Hepatocyte (in vitro differentiated cells): ENCODE measurements at places on chromosomes 7 and 10. TPM values are rescaled to one million over a fixed set of nuclear protein-coding genes. Genes with fewer than 3 reads are reported as not detected.
A peak's percentile ranks its signal among the peaks of the same experiment; 100 is the strongest.

GRCh38 chr7:29139191-29139590 lies 7.1 kb downstream of the CPVL start:
- DNase-seq: no peak

GRCh38 chr7:1238450-1238882 lies 5.8 kb downstream of the UNCX start:
- no peak for DNase-seq

DNA sequence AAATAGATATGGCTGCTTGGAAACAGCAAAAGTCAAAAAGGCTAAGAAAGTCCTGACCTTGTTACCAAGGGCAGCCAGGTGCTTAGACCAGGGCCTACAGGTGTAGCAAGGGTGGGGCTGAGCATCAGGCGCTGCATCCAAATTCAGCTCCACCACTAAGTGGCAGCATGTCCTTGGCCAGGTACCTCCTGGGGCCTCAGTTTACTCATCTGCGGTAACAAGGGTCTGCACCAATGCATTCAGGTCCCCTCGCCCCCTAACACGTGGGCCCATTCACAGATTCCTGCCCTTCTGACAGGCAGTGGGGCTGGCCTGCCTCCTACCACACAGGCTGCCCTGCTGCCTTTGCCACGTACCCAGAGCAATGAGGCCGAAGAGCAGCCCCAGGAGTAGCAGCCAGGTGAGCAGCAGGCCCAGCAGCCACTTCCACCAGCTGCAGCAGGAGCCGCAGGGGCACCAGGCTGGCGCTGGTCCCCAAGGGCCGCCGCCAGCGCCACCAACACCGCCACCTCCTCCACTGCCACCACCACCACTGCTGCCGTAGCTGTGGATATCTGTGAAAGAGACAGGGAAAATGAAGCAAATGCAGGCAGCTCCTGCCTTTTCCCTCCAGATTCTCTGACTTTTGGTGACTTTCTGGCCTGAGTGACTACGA lies 28.9 kb downstream of the COL17A1 start:
- DNase-seq: no peak

DNA sequence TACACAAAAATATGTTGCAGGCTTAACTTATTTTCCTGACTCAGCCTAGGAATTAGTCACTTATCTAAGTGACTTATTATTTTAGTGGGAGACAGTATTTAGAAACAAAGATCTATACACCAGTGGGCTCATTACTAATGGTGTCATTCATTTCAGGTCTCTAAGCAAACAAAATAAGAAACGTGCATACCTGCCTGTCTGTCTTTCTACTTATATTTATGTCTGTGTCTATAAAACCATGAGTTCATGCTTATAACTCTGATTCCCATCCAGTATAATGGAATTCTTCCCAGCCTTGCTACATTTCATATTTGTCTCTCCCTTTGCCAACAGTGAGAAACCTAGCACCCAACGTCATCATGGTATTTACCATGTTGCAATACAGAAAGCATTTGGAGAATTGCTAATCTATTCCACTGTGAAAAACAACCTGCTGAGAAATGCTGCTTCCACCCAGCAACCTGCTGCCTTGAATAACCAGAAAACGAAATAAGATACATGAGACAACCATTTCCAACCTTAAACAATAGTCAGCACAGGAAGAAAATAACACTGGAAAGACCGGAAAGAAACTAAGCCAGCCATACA lies 501.0 kb downstream of the GLRX3 start:
- DNase-seq: no peak

- no peak for DNase-seq
Observed at GRCh38 chr10:86031-86430, 36.9 kb upstream of the TUBB8 start.

DNA sequence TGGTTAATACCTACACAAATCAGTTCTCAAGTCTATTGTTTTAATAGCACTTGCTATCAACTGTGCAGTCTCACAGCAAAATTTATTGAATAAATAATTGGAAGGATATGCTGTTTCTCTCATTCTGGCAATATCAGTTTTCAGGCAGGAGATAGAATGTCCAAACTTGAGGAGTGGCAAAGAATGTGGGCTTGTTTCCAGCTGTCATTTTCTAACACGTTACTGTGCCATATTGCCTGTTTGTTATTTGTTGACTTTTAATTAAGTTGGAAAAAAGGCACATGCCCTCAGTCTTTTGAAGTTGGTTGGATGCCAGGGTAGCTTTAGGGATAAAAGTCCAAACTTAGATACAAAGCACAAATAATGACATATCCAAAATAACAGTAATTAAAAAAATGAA lies 52.2 kb downstream of the MAGI2 start:
- no peak for DNase-seq

DNA sequence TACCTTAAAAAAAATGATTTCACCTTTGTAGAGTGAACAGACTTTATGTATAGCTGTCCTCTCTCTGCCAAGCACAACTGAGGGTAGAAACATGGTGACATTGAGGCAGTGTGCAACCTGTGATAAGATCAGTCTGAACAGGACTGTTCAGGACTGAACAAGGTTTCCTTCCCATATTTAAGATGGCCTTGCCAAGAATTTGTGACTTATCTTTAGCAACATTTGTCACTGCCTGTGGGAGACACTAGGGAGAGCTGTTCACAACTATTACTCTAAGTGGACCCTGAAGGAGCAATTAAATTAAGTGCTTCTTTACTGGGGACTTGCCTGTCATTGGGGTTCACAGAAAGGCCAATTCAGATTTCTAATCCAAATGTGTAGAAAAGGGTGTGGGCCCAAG lies 6.7 kb downstream of the OR13A1 start:
- DNase-seq: peak; percentile 8

- DNase-seq: no peak
Observed at GRCh38 chr10:77965294-77965693, 38.7 kb upstream of the DLG5 start.

DNA sequence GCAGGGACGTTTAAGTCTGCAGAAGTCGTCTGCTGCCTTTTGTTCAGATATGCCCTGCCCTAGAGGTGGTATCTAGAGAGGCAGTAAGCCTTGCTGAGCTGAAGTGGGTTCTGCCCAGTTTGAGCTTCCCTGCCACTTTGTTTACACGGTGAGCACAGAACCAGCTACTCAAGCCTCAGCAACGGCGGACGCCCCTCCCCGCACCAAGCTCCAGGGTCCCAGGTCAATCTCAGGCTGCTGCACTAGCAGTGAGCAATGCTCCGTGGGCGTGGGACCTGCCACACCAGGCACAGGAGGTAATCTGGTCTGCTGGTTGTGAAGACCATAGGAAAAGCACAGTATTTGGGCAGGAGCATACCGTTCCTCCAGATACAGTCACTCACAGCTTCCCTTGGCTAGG lies 148.1 kb upstream of the LAMB4 start:
- DNase-seq: no peak

DNA sequence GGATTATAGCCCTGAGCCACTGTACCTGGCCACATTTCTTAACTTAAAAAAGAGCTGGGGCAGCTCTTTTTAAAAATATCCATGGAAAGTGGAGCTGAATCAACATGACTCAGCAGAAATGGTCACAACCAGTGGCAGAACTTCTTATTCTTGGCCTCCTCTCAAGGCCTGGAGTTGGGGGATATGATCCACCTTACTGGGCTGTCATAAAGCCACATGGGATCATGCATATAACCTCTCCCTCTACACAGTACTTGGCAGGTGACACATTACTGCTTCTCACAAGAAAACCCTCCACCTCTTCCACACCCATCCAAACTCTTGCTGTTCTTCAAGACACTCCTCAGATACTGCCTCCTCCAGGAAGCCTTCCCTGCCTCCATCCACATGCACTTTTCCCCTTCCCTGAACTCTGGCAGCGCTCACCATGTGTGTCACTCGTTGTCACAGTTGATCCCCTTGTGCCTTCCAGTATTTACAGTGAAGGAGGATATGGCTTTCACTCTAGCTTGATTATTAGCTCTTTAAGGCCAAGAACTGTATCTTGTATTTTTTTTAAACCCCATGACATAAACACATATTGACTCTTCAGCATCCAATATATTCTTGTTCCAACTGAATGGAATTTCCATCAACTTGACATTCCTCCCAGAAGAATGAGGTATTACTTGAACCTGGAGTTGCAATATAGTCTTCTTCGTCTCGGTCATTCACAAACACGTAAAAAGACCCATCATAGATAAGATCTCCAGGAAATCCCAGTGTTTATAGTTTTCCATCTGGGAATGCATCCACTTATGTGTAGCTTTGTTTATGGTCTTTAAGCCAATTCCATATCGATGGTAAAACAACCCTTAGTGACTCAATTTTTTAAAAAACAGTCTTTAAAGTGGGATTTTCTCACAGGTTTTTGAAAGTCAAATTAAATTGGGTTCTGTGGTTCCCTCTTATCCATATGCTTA lies 85.5 kb downstream of the TBXAS1 start:
- DNase-seq: no peak

DNA sequence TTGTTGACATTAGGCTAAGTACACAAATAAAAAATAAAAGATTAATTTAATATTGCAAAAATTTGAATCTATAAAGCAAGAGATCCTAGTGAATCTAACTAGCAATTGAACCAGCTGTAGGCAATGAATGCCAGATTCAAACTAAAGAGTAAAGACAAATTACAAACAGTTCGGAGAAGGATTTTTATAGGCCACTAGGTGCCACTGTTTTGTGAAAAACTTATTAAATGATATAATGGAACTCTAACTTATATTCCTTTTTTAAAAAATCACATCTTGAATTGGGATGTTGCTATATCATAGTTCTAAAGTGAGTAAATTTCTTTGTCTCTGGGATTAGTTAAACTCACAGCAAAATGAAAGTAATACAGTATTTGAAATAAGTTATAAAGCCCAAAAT lies 39.1 kb upstream of the GNAI1 start:
- no peak for DNase-seq

DNA sequence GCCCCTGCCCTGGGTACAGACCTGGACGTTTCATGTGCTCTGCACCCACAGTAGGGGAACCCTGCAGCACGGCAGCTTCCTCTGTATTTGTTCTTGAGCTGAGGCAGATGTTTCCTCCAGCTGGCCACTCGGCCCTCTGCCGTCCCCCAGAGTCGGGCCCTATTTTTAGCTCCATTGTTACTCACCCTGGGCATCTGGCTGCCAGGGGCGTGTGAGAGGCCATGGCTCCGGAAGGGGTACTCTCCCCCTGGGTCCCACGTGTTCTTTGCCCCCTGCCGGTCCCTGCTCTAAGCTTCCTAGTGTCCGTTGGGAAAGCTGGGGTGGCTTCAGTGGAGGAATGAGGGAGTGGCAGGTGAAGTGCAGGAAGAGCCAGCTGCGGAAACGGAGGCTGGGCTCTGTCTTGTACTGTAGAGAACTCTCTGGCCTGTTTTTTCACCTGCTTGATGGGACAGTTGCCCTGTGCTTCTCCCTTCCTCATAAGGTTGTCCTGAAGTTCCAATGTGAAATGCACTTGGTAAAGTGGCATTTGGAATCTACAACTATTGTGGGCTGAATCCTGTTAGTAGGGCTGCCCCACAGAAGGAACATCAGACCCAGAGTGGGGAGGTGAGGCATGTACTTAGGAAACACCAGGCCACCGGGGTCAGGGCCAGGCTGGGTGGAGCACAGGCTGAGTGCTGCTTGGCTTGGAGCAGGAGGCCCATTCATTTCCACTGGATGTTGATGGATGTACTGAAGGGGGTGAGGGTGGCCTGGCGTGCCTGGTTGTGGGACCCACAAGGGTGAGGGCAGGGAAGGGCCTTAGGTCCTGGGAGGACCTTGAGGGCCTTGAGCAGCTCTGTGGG lies 30.6 kb downstream of the PALD1 start:
- peak; percentile 34 for DNase-seq

- no peak for DNase-seq
Observed at GRCh38 chr10:43855667-43856210, 207.1 kb upstream of the ZNF32 start.

- no peak for DNase-seq
Observed at GRCh38 chr10:35420827-35421552, 84.7 kb downstream of the CCNY start.

- no peak for DNase-seq
Observed at GRCh38 chr10:69892406-69892805, 90.7 kb downstream of the COL13A1 start.

DNA sequence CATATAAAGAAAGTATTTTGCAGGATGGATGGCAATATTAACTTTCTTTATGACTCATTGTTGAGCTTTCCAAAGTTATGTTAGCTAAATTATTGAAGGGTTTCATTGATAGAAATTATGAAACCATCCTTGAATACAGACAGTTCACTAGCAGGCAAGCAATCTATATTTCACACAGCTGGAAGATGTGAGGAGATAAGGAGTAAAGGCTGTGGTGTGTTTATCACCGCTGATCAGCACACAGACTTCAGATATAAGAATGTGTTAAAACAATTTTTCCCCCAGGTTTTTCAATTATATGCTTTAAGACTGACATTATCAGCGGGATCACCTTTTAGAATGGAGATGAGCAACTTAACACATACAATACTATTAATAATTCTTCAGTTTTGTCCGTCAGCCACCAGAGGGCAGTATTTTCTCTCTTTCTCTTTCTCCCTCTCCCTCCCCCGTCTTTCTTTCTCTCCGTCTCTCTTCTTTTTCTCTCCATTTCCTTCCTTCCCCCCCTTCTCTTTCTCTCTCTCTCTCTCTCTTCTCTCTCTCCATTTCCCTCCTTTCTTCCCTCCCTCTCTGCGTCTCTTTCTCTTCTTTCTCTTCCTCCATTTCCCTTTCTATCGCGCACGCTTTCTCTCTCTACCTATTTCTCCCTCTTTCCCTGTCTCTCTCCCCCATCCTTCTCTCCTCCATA lies 62.9 kb upstream of the FAM171A1 start:
- peak; percentile 81 for DNase-seq

DNA sequence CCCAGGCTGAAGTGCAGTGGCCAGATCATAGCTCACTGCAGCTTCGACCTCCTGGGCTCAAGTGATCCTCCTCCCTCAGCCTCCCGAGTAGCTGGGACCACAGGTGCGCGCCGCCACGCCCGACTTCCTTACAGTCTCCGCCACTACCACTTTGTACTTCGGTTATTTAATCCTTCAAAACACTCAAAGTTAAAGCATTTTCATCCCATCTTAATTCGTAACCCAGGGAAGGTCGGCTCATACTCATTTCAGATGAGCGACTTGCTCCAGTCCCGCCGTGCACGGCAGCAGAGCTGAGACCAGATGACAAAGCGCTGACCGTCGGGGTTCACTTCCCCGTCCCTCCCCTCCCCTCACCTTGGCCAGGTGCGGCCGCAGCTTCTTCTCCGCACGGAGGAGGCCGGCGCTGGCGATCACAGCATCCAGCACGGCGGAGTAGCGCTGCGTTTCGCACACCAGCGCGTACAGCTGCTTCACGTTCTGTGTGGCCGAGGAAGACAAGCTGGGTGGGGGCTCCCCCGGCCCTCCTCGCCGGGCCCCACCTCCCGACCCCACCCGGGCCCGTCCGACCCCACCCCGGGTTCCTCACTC lies 457 bp downstream of the NSUN5 start:
- peak; percentile 36 for DNase-seq

Gene SFMBT2
- 1.1 and 2.3 TPM in 2 replicates for polyA plus RNA-seq

Gene NUTM2E
- 0.06 and 0.13 TPM in 2 replicates for polyA plus RNA-seq

Gene SAMD9
- polyA plus RNA-seq: 0.54 and 1.1 TPM in 2 replicates
